ENCODE measurements at places on chromosomes 2 and 18.

DNA sequence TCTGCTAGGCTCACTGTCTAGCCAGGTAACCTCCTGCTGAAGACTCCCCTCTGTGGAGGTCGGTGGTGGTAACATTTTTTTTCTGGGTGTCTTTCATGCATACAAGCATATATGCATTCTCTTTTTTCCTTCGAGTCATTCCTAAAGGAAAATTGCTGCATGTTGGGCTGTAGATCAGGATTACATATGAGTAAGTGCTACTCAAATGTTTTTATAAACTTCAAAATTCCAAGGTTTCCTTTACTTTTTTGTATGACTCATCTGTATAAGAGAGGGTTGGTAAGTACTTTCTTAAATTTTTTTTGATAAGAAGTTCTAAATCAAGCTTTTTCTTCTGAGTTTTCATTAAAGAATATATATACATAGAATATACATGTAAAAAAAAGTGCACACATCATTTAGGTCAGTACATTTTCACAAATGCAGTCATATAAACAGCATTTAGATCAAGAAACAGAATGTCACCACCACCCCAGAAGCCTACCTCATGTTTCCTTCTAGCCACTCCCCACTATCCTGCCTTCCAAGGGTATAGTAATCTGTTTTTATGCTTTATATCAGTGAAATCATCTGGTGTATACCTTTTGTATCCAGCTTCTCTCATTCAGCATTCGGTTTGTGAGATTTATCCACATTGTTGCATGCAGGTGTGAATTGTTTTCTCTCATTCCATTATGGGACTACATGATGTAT is 128.0 kb upstream of the MAP3K20 start:
- DNase-seq, result no peak

DNA sequence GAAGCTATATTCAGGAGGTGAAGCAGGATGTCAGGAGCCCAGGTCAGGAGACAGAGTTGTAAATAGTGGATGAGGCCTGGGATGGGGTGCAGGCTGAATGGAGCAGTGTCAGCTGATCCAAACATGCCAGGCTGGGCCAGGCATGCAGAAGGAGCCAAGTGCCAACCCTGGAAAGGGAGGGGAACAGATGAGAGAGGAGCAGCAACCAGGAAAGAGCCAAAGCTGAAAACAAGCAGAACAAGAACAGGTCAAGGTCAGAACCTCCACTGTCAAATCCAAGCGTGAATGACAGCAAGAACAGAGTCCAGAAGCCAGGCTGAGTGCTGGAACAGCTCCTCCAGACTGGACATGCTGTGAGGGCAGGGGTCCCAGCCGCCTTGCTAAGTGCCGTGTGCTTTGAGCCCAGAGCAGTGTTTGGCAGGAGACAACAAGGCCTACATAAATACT is 49.2 kb upstream of the PPP1CB start:
- DNase-seq, result no peak

GRCh38 chr2:55099878-55100820 is 49.9 kb upstream of the RTN4 start:
- no peak for DNase-seq

- no peak for DNase-seq
Observed at GRCh38 chr2:132463719-132464118, 47.1 kb downstream of the GPR39 start.

GRCh38 chr2:23493846-23494245 is 108.9 kb downstream of the KLHL29 start:
- DNase-seq, result no peak

DNA sequence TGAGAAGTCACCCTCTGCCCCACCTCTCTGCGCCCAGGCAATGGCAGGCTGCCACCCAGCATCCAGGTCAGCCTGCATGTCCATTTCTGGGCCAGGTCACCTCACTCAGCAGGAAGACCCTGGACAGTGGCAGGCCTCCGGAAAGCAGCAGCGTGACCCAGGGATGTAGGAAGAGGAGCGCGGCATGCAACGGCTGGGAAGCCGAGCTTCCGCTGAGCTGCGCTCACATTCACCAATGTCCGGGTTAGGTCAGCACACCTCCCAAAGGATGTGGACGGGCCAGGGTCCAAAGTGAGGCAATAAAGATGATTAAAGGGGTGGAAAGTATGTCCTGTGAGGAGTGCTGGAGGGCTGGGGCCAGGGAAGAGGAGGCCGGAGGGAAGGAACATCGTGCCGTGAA is 174.5 kb downstream of the CTIF start:
- no peak for DNase-seq

GRCh38 chr2:209956271-209956670 is 46.2 kb upstream of the RPE start:
- DNase-seq, result no peak

GRCh38 chr2:104200533-104201168 is 653.3 kb upstream of the POU3F3 start:
- DNase-seq, result no peak

GRCh38 chr18:77170890-77171410 is 38.4 kb upstream of the MBP start:
- no peak for DNase-seq

- no peak for DNase-seq
Observed at GRCh38 chr2:215685238-215685990, 249.5 kb upstream of the FN1 start.

GRCh38 chr2:184004289-184004947 is 593.9 kb upstream of the ZNF804A start:
- DNase-seq, result no peak

GRCh38 chr2:108911401-108911800 is 77.6 kb downstream of the EDAR start:
- no peak for DNase-seq

DNA sequence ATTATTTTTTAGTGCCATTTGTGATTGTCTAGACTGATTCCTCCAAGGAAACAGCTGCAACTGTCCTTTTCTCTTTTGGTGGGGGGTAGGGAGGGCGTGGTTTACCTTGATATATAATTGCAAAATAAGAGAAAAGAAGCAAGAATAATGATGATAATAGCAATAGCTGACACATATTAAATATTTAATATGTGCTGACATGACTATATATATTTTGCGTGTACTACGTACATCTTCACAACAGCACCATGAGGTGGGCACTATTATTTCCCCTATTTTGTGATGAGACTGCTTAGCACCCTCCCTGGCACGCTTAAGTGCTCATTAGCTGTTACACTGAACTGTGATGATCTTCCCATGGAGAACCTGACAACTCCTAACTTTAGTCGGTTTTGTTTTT is 39.4 kb downstream of the TNFRSF11A start:
- no peak for DNase-seq

- DNase-seq, result no peak
Observed at GRCh38 chr2:165469417-165469816, at the start of gene CSRNP3. Gene CSRNP3 (plus strand): TSS chr2:165469698. CDS start chr2:165595066, 125,368 bp downstream.

DNA sequence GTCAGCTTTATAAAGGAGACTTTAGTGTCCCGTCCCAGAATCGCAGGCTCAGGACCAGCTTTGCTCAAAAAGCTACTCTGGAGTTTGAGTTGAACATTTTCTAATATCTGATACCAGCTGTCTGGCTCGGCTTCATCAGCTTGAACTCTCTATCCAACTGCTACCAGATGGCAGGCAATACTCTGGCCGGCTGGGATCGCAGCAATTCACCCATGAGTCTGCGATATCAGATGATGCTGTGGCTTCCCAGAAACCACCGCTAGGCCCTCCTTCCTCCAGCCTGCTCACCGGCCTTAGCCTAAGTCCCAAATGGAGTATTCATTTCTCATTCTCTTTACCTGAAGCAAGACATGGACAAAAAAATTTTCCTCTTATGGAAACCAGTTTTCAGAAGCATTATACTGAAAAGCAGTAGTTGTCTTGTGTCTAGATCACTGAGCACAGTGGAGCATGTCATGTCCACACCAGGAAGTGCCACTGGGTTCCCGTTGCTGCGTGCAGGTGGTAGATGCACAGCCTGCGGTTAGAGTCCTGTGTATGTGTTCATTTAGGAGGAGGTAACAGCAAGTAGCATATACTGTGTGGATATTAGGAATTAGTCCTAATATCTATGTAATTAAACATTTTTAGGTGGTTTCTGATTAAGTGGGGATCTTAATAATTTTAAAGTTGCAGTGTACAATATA is 162.0 kb upstream of the SOX11 start:
- no peak for DNase-seq

All from NK-92 treated with Interleukin-12 subunit alpha and Interleukin-12 subunit beta, amount 100 ng/mL, for 24 hours (cell line).